ENCODE measurements at places on chromosomes 2 and 18. TPM values are rescaled to one million over a fixed set of nuclear protein-coding genes. Genes with fewer than 3 reads are reported as not detected.

DNA sequence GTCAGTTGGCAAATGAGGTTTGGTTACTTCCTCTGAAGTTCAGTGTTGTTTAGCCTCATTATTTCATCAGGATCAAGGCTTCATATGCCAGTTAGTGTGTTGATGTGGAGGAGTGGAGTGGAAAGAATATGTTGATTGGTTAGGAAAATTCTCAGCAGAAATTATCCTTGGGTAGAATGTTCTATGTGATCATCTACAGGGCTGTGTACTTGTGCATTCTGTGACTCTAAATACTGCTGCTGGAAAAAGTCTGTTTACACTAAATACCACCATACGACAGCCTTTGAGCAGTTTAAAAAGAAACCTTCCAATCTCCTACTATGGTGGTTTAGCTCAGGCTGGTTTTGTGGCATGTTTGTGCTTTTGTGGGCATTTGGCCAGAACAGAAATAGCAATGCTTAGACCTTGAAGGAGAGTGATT is 25.8 kb downstream of the CAB39 start:
- DNase-seq = no peak

- no peak for DNase-seq
These were observed 62.5 kb upstream of the RAB27B start for GRCh38 chr18:54765636-54766375.

The CIDEA gene
- not detected for total RNA-seq

The HOXD10 gene
- 4.4 TPM for total RNA-seq

DNA sequence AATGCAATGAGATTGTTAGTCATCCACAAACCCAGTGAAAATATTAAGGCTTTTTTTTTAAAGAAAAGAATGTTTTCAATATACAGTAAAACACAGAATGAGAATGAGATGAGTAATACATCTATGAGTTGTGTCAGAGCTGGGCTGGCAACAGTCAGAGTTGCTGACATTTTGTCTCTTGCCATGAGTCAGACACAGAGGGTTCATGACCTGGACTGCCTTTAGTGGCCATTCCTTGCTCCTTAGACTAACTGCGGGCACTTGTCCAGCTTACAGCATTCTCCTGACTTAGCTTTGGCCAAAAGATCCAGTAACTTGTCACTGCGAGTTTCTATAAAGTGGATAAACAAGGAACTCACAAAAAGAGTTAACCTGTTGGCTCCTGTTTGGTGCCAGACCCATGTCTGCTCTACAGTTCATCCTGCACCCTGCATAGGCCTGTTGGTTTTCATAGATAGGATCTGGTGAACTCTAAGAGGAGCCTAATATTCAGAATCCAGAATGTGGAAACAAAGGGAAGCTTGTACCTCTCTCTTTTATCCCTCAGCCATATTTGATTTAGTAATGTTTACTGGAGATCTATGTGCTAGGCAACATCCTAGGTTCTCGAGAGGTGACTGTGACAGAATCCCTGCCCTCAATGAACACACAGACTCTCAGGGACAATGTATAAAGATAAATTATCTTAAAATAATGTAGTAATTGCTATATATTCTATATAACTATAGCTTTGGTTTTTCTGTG is 391.5 kb upstream of the VWC2L start:
- DNase-seq = no peak

The FAM168B gene
- 70.9 TPM for total RNA-seq

The SERPINB4 gene
- total RNA-seq = not detected

The DYSF gene
- total RNA-seq = 15.2 TPM

GRCh38 chr2:8122520-8122919 is 559.3 kb upstream of the ID2 start:
- DNase-seq = no peak

DNA sequence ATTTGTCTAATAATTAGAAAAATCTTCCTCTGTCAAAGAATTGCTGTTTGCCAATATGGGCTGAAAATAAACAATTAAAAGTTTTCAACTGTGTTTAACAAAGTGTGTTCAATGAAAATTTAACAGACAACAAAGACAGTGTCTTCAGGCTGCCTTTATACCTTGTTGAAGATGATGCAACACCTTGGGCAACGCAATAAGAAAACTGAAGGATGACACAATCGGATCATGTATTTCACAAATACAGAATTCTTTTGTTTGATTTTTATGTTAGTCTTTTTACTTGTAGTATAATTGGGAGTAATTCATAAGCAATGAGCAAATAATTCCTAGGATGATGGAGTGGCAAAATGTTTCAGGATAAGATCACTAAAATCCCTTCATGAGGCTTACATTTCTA is 27.8 kb downstream of the CHN1 start:
- DNase-seq = no peak

GRCh38 chr2:199446996-199447576 is 10.7 kb downstream of the SATB2 start:
- no peak for DNase-seq

DNA sequence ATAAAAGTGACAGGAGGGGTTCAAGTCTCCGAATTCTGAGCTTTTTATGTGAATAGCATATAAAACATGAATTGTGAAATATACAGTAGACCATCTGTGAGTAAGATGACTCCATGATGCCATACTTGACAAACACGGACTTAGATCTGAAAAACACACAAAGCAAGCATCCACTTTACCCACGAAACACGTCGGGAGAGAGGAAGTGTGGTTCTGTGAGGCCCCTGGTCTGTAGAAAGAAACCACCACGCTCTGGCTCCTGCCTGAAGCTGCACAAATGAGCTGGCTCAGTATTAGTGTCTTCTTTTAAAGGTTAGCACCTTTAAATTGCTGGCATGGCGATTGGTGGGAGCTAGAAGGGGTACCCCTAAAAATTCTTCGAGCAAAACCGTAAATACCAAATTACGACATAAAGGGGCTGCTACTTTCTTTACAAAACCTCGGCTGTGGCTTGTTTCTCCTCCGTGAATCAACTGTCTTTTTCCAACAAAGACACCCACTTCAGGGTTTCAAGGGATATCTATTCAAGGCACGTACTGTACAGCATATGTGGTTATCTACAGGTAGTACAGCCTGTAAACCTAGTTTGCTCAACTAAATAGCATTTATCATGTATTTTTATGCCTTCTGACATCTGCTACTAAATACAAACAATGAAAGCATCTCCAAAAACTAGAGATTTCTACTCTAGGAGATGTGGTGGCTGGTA is 70.9 kb downstream of the AFF3 start:
- no peak for DNase-seq

DNA sequence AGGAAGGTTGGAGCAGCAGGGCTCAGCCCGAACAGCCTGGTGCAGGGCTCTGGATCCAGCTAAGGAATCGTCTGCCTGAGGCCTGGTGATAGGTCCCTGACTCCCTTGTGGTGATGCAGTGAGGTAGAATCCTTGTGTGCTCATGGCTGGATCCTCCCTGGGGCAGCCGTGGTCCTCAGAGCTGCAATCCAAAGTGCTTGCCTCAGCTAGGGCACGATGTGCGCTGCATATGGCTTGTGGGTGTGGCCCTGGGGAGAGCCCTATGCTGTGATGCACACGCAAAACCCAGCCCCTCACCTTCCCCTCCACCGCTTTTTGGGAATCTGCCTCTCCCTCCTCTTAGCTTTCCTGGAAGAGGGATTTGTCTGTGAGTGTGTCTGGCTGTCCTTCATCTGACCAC is 142.2 kb downstream of the DYSF start:
- no peak for DNase-seq

DNA sequence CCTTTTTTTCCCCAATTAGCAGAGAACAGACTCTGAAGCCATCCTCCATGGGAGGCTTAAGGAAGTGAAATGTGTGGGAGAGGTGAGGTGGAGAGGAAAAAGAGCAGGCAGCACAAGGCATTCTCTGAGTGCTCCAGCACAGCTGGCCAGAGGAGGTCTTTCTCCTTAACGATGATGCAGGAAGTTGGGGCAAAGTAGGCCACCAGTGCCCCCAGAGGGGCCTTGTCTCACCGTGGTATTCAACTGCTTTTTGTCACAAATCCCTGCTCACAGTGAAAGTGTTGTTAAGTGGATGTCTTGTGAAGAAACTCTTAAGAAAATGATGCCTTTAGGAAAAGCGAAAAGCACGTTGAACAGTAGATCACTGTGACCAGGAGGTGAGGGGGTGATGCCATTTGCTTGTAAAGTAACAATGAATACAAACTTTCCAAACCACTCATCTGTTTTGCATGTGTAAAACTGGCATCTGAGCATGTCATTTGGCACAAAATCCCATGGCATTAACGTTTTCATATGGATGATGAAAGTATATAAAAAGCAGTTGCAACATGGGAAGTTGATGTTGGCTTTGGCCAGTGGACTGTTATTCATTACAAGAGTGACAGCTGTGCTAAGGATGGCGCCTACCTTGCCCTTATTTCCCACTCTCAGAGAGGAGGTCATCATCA is 49.2 kb upstream of the CDC42EP3 start:
- DNase-seq = no peak

Data from ureter (tissue), 1 donor.